ENCODE measurements at places on chromosomes 4 and X.

DNA sequence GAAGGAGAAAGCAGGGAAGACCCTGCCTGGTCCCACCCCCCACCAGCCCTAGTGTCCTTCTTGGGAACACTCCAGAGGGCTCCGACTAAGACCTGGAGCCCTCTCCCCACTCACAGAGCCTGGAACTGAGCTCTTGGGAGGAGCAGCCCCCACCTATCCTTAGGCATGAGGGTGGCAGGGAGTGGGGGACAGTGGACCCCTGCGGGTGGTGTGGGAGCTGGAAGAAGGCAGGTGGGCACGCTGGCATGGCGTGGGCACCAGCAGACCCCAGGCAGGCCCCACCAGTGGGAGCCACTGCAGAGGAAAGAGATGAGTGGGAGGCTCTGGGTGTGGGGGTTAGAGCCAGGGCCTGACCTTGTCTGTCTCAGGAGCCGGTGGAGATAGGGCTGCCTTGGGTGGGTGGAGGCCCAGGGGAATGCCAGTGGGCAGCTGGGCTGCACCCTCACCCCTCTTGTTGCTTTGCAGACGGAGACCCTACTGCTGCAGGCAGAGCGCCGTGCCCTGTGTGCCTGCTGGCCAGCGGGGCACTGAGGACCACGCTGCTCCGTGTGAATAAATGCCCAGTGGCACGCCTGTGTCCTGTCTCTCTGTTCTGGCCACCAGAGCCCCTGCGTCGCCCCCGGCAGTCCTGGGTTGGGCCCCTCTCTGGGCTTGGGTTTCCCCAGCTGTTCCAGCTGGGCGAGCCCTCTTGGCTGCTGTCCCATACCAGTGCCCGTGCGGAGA is 15.6 kb upstream of the NAT8L start:
- DNase-seq, result no peak

GRCh38 chr4:129455482-129455881 is 359.5 kb downstream of the C4orf33 start:
- no peak for DNase-seq

GRCh38 chrX:130385520-130385919 is at the start of gene GPR119:
Gene GPR119, minus strand, starts transcription at chrX:130385674. Its CDS starts 227 bp downstream, at chrX:130385447.
- no peak for DNase-seq

DNA sequence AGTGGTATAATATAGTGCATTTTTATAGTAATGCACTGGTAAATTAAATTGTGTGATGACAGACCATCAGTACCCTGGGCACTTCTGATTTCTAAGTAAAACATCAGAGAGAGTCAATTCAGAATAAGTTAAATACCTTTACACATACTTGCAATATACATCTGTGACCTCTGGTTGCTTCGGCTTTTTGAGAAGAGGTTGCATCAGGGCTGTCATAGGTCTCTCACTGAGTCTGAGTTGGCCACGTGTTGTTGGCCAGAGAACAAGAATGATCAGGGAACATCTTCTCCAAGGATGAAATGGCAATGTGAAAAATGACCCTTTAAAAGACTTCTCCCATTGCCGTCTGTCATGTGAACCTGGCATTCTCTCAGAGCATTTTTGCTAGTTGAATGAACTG is 36.9 kb upstream of the PUDP start:
- no peak for DNase-seq

DNA sequence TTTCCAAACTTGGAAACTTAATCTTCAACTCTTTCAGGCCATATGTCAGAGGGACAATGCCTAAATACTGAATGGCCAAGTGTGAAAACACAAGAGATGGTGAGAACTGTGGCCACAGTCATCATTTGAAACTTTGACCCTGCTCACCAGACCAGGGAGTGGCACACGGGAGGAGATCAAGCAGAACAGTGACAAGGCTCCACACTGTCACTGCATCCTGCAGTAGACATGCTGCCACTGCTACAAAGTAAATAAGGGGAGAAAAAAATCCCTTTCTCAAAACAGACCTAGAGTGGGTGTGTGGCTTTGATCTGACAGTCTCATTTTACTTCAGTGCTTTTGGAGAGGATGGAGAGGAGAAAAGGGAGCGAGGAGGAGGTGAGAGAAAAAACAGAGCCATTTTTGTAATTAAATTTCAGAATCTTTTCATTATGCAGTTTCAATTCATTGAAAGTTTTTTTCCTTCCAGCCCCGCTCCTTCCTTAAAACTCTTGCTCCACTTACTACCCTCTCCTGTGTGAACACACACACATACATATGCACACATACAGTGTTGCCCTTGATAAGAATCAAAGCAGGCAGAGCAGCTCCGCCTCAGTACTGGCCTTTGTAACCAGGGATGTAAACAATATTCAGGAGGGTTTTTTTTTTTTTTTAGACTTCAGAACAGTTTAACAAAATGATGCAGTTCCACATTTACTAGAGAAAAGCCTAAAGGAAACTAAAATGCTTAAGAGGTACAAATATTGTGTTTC is 34.4 kb downstream of the NEXMIF start:
- DNase-seq, result no peak

DNA sequence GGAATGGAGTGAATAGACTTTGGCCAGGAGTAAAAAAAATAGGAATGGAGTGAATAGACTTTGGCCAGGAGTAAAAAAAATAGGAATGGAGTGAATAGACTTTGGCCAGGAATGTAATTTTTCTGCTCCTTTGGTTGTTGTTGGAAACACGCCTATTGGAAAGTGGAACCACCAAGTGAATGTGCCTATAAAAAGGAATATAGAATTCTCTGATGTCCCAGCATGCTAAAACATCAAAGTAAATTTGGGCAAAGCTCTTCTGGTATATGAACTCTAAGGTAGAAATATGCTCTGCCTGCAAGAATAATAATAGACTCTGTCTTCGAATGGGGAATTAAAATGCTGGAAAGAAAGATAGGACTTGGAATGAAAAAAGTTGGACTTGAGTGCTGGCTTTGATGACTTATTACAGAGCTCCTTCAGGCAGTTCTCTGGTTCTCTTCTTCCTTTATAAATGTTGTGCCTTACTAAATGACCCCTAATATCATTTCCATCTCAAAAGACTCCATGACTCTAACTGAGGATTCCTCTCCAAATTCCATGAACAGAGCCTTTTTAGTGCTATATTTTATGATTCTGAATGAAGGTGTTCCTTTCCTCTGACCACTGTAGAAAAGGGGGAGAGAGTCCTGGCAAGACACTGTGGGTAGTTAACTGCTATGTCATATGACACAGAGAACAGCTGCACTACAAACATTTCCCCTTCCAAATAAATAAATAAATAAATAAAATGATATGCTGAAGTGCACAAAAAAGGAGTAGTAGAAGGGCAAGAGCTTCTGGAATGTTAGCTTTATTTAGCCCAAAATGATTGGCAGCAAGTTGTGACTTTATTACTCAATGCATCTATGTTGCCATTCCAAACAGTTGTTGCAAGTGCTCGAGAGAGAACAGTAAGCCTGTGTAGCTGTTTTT is 13.5 kb upstream of the GBA3 start:
- DNase-seq, result no peak

DNA sequence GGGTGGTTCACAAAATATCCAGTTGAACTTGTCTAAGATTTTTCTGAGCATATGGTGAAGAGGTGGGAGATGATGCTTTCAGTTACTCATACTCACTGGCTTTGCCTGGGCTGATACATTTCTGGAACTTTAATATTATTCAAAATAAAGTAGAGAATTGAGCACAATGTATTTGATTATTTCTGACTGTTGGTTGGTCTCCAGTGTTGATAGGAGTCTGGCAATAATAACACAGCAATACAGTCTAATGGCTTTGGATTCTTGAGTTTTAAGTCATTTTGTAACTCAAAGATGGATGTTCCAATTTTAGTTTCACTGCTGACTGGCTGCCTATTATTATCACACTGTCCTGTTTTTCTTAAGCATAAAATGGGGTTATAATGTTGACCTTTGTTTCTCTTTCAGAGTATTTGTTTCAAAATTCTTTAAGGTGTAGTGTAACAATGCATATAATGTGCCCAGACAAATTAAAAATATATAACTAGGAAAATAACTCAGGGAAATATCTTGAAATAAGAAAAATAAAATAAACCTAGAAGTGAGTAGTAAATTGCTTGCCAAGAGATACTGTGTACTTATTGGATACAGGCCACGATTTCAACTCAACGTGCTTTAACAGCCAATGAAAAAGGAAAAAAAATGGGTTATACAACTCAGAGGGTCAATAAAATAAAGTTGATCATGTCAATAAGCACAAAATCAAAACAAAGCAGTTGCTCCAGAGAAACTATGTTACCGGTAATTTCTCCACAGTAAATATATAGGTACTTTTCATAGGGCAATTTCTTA is 99.0 kb downstream of the ARSJ start:
- no peak for DNase-seq

DNA sequence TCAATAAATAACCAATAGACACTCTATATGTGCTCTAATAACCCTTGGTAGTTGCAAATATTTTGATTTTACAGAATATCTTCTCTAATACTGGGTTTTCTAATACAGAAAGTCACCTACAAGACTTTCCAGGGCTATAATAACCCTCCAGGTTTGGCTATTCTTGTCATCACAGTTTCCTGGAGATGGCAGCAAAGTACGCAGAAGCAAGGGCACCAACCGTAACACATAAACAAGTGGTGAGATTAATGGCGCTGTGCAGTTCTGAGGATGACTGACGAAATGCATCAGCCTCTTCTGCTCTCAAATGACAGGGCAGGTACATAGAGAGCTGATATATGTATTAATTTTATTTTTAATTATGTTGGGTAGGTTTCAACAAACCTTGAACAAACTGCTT is 122.4 kb downstream of the C4orf33 start:
- no peak for DNase-seq

GRCh38 chrX:149467461-149467860 is 37.6 kb downstream of the IDS start:
- no peak for DNase-seq

DNA sequence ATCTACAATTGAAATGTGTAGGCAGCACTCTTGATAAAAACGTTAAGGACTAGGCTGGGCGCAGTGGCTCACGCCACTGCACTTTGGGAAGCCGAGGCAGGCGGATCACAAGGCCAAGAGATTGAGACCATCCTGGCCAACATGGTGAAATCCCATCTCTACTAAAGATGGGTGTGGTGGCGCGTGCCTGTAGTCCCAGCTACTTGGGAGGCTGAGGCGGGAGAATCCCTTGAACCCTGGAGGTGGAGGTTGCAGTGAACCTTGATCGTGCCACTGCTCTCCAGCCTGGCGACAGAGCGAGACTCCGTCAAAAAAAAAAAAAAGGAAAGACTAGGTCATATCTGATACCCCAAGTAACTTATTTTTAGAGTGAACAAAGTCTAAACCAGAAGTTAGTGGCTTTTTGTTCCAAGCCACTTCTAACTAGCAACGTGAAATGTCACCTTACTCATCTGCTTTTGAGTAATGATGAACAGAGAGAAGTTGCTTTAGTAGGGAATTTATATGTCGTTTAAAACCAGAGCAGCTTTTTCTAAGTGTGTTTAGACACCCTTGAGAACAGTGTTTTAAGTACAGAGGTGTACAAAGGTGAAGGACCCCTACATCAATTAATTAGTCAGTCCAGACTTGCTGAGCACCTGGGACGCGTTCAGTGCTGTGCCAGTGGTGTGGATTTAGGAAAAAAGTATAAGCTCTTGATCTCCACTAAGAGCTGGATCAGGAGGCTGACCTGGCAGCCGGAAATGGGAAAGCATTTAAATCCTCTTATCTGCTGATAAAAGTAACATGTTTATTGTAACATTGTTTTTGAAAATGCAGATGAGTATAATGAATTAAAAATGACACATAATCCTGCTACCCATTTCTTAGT is 23.5 kb downstream of the SPRY1 start:
- DNase-seq, result peak; percentile 30

- no peak for DNase-seq
These were observed 170.6 kb upstream of the SCML1 start for GRCh38 chrX:17566740-17567139.

DNA sequence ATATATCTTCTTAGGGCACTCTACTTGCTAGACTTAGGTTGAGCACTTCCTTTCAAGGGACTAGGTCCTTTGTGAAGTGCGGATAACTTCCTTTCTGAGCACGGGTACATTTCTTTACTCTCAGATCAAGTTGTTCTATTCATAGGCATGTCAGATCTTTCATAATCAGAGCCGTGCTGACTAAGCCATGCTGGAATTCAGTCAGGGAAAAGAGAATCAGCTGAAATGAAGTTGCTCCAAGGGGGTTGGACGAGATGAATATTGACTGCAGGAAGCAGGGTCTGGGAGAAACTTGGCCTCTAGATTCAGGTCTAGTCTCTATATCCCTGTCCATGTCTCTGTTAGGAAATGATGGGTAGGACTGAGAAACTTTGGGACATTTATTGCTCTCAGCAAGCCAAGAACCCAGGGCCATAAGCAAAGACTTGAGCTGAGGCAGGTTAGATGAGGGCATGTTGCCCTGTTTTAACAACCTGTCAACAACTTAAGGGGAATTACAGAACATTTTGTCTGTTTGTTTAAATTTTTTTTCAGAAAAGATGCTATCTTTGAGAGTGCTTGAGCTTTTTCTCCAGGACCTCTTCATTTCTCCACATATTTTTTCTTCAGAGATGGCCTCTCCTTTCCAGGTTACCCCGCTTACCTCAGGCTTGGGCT is 28.3 kb downstream of the AREG start:
- DNase-seq, result no peak

DNA sequence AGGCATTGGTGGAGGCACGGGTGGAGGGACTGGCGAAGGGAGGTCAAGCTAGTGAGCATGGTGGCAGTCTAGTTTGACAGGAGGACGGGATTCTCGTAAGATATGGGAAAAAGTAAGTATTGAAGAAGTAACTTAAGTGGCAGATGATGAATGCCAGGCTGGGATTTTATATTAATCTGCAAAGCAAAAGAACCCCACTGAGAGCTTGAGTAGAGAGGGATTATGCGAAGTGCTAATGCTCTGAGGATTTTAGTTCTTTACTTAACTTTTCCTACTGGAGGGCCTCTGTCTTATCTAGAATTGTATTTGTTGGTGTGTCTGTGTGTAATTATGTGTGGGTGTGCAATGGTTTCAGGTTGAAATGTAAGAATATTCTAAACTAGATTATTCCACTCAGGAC is 327.9 kb downstream of the FAT4 start:
- DNase-seq, result no peak

- DNase-seq, result peak; percentile 60
These were observed 8.1 kb upstream of the SMS start for GRCh38 chrX:21932292-21933002.

DNA sequence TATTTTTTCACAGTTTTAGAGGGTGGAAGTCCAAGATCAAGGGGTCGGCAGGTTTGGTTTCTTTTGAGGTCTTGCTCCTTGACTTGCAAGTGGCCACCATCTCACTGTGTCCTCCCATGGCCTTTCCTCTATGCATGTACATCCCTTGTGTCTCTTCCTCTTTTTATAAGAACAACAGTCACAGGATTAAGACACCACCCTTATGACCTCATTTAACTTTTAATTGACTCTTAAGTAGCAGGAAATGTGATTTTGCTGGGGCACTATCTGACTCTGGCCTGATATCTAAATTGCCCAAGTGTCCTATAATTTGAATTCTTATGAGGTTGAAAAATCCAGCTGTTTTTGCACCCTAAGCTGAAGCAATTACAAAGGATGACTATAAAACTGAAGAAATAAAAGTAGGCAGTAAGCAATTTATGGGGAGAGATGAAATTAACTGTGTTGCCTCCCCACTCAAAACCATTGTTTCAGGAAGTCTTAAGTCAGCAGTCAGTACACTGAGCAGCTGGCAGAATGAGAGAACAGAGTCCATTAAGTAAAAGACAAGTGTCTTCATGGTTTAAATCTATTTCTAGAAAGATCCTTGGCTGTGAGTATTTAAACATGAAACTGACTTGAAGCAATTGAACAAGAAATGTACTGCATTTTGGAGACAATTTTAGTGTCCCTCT is 601.3 kb downstream of the SPRY1 start:
- DNase-seq, result no peak

GRCh38 chr4:76275486-76276124 is 24.1 kb downstream of the FAM47E start:
- DNase-seq, result no peak

All from activated CD4-positive, alpha-beta T cell treated with anti-CD3 and anti-CD28 coated beads, Interleukin-10, Interleukin-2, amounts not matched to agents 100 ng/mL and 50 ng/mL, durations not matched to agents 16 hours and 8 hours (primary cell).